ENCODE measurements at places on chromosomes 12 and 14. TPM values are rescaled to one million over a fixed set of nuclear protein-coding genes. Genes with fewer than 3 reads are reported as not detected.

NPFF gene
- total RNA-seq, result not detected

DNA sequence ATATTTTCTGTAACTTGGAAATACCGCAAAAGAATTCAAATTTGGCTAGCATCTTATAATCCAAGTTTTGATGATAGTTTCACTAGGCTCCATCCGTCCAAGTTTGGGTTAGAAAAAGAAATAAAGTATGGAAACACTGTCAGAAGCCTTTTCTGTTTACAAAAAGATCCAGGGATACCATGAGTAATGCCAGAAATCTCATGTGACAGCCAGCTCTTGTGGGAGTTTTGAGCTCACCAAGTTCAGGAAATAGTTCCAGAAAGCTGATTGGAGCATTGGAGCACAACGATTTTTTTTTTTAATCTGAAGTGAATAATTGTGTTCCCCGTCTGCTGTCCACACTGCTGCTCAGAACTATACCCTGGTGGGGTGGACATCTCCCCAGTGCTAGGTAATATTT is 229.7 kb upstream of the NPAS3 start:
- H3K4me1 ChIP-seq, result no peaks in the 10 kb centered on the region
- H3K36me3 ChIP-seq, result no peaks in the 10 kb centered on the region
- H3K4me3 ChIP-seq, result no peak overlapping the region
- no peak overlapping the region for H3K27ac ChIP-seq
- DNase-seq, result no peak
- H3K27me3 ChIP-seq, result no peaks in the 10 kb centered on the region

CLEC12A gene
- total RNA-seq, result 43.4 TPM

GRCh38 chr12:124621296-124621660 is 53.9 kb upstream of the NCOR2 start:
- no peaks in the 10 kb centered on the region for H3K27me3 ChIP-seq
- H3K36me3 ChIP-seq, result no peaks in the 10 kb centered on the region
- DNase-seq, result peak; percentile 88
- peaks cover 41% of the 10 kb centered on the region for H3K4me1 ChIP-seq
- H3K27ac ChIP-seq, result peak overlapping the region; percentile 65

GRCh38 chr12:57104292-57104910 is 6.8 kb downstream of the STAT6 start:
- DNase-seq, result no peak
- no peaks in the 10 kb centered on the region for H3K27me3 ChIP-seq
- H3K36me3 ChIP-seq, result peaks cover 84% of the 10 kb centered on the region
- peaks cover 21% of the 10 kb centered on the region for H3K4me1 ChIP-seq
- H3K27ac ChIP-seq, result no peak overlapping the region

DCAF4 gene
- 21.1 TPM for total RNA-seq

SPTB gene
- total RNA-seq, result 3.0 TPM

All from upper lobe of right lung (tissue), 1 donor.